Activated CD4-positive, alpha-beta T cell treated with anti-CD3 and anti-CD28 coated beads, Interleukin-2, Interleukin-6, amounts not matched to agents 100 ng/mL and 50 ng/mL, durations not matched to agents 16 hours and 8 hours (primary cell): ENCODE measurements at places on chromosomes 3 and 15.

GRCh38 chr3:142028243-142028777, 121.0 kb downstream of the TFDP2 start:
- DNase-seq: peak; percentile 50

GRCh38 chr15:73873889-73874511, 636 bp downstream of the TBC1D21 start:
- peak; percentile 57 for DNase-seq

DNA sequence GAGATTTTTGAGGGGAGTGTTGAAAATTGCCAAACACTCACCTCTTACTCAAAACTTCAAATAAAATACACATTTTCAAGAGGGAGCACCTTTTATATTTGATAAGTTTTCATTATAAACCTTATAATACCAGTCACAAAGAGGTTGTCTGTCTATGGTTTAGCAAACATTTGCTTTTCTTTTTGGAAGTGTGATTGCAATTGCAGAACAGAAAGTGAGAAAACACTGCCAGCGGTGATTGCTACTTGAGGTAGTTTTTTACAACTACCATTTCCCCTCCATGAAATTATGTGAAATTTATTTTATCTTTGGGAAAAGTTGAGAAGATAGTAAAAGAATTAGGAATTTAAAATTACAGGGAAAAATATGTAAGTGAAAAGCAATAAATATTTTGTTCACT, 20.1 kb downstream of the DIPK2A start:
- DNase-seq: no peak

DNA sequence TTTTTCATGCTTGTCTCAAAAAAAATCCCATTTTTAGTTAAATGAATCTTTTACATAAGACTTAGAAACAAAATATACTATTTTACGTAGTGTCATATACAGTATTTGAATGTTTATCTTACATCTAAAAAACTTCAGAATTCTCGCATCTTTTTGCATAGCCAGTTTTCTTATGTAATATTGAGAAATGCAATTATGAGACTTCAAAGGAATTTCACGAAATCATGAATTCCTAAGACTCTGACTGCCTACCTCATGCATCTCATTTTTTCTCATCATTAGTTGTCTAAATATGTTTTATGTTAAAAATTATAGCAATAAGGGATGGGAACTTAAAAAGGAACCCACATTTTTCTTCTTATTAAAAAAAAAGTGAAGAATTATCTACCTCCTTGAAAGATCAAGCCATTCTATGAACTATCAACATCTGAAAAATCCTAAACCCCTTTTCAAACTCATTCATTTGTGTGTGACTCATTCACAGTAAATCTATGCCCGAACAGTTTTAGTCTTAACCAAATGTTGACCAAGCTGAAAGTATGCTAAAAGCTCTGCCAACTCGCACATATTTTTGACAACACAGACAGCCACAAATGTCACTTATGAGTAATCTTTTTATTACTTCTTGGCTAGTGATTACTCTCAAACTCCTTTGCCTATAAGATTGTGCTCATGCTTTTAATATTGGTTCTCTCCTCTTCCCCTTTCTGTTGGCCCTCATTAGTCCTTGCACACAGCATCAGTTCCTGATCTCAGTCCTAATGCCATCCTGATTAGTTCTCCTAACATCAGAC, 115.9 kb downstream of the DCLK3 start:
- DNase-seq: peak; percentile 30
